ACHN (cell line): ENCODE measurements at places on chromosomes 7 and 10.

GRCh38 chr10:5571826-5572225 lies 47.1 kb downstream of the CALML3 start:
- DNase-seq = no peak

- DNase-seq = peak; percentile 53
Observed at GRCh38 chr10:102235598-102235920, 5.8 kb downstream of the PITX3 start.

- DNase-seq = no peak
Observed at GRCh38 chr7:54802841-54803240, 43.8 kb upstream of the SEC61G start.

GRCh38 chr7:88140947-88141346 lies 78.9 kb downstream of the SRI start:
- no peak for DNase-seq
